ENCODE measurements at places on chromosomes 7 and 10.

DNA sequence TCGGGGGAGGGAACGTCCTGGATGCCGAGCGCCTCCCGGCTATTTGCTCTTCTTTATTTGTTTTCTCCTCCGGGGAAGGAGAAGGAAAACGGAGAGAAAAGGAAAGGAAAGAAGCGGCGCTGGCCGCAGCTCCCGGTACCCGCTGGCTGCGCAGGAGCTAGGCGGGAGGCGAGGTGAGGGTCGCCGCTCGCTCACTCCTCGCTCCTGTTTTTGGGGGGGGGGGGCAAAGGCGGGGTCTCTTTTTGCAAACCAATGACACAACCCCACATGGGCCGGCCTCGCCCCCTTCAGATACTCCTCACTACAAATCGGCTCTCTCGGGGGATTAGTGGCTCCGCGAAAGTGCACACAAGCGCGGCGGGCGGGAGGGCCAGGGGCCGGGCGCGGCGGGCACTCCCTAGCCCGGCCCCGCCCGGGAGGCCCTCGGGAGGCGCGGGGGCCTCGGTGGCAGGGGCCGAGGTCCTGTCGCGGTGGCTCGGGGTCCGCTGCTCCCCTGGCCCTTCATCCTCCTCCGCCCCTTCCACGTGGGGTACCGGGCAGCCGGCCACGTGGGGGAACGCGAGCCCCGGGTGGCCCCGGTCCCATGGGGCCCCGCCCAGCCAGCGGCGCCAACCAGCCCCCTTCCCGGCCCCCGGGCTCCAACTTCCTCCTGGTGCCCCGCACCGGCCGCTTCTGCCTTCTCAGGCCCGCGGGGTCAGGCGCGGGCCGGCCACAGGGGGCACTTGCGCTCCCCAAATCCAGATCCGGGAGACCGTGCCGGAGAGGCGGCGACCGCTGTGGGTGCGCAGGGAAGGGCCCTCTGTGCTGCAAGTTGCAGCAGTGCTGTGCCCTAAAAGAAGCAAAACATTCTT lies 718 bp upstream of the CTBP2 start:
- DNase-seq = no peak

- DNase-seq = no peak
Measured at GRCh38 chr7:27941522-27941921, 201.6 kb downstream of the TAX1BP1 start.

DNA sequence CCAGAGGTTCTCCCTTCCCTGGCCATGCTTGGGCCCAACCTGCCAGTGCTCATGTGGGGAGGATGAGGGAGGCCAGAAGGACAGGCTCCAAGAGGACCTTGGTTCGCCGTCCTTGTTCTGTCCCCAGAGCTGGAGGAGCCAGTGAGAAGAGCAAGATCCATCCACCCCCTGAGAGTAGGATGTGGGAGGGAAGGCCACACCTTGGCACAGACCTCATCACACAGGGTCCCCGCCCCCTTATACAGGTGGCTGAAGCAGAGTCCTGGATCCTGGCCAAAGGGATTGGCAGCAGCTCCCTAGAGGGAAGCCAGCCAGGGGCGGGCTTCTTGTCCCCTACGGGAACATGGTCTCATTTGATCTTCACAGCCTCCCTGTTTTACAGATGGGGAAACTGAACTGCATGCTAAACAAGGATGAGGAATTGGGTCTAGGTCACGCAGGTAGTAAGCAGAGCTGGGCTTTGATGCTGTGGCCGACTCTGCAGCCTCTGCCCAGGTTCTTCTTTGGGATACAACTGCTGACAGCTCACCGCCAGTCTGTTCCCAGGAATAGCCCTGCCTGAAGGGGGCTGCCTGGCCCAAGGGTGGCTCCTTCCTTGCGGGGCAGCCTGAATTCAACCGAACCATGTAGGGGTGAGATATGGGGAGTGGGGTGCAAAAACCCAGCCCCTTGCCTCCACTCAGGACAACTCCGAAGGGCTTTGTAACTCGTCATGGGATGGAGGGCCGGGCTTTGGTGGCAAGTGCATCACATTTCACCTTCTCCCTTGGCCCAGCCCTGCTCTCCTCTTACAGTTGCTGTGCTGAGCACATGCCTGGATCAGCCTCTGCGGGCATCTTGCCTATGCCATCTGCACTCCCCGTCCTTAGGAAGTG lies 62.2 kb upstream of the KDM7A start:
- no peak for DNase-seq

DNA sequence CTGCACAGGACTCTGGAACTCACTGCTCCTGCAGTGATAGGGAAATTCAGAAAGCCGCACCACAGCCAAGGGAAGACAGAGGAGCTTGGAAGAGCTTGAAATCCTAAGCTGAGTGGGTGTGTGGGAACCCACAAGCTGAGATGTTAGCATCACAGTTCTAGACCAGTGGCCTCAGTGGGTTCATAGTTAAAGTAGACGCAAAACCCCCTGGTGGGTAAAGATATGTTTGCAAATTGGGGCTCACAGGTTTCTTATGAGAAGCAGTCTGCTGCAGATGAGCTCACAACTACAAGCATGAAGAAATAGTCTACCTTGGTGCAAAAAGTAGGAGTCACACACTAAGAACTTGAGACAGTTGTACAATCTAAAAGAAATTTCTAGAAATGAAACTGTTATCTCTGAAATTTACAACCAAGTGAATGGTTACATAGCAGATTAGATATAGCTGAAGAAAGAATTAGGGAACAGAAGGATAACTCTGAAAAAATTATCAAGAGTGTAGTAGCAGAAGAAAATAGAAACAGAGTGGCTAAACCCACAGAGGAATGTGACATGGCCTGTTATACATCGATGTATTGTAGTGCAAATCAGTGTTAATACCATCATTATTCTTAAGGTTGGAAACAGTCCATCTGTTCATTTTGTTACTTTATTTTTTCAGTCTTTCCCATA lies 77.2 kb downstream of the DYNC2I1 start:
- DNase-seq = no peak

DNA sequence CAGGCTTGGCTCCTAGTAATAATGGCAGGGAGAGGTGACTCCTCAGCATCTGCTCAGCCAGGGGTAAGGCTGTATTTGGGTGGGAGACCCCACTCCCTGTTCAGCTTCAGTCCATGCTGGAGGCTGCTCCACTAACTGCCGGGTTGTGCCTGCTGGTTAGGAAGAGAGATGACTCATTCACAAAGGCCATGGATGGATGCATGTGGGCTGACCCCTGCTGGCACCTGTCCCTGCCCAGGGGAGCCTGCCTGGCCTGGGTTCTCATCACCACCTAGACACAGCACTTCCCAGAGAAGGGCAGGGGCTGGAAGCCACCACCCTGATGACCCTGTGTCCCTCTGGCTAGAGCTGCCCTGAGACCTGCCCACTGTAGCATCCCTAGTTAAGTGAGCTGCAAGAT lies 59.0 kb downstream of the VSTM4 start:
- DNase-seq = no peak

DNA sequence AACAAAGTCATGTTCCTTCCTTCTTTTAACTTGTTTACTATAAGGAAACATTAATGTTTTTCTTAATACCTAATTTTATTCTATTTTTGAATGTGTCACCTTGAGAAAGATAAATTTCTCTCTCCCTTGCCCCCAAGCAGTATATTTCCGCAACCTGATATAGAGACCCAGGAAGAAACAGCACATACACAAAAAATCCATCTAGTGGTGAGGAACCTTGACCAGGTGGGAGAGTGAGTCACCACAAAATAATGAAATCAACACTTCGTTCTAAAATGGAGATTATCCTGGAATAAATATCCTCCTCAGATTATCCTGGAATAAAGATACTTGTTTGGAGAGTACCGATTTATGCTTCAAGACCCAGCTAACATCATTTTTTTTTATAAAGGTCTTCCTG lies 232.9 kb upstream of the PTN start:
- DNase-seq = no peak

- no peak for DNase-seq
Measured at GRCh38 chr10:15220445-15220844, 52.0 kb upstream of the NMT2 start.

DNA sequence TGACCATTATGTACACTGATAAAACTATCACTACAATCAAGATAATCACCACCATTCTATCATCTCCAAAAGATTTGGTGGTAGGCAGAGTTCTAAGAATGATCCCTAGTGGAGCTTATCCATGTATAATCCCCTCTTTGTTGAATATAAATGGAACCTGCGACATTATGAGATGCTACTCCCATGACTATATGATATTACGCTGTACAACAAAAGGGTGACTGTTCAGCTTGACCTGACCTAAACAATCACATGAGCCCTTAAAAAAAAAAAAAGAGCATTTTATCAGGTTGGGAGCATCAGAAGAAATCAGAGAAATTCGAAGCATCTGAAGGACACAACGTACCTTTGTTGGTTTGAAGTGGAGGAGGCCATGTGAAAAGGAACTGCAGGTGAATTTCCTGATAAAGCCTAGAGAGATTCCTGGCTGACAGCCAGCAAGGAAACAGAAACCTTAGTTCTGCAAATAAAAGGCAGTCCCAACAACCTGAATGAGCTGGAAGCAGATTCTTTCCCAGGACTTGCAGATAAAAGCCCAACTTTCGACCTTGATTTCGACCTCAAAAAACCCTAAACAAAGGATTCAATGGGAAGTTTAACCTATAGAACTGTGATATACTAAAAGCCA lies 270.7 kb downstream of the ADRA2A start:
- DNase-seq = no peak

DNA sequence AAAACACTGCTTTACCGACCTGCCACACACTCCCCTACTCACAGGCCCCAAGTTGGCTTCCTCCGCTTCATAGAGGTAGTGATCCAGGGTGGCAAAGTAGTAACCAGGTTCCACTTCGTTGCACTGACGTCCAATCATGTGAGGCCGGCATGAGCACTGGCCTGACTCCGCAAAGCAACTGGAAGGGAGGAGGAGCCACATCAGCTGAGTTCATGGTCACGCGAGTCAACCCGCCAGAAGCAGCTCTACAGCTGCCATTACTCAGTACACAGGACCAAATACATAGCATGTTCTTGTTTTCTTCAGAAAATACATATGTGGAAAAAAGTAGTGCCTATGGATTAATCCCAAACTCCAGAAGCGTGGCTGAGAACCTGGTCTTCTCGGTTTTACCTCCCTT lies 38.5 kb downstream of the LAMB1 start:
- no peak for DNase-seq

DNA sequence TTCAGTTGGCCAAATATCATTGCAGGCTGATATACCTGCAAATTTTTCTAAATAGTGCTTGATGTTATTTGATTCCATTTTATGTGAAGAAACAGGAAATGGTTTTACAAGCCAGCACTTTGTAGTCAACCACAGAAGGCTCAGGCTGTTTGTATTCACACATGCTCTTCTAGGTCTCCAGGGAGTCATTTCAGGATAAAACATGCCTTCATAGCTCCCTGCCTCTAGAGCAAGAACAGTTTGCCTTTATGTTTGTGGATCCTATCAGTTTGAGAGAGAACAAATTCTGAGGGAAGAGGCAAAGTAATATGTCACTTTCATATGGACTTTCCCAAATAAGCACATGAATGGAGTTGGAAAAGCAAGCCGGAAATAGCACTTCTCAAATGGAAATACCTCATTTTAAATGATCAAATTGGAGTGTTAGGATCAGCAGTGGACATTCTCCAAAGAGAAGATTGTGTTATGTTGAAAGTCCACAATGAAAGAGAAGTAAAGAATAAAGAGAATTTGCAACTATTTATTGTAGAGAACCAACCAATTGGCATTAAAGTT lies 277.6 kb downstream of the KCND2 start:
- no peak for DNase-seq

- DNase-seq = no peak
Measured at GRCh38 chr10:90504172-90504571, 353.7 kb downstream of the HTR7 start.
